ENCODE measurements at places on chromosomes 13 and 19.
A peak's percentile ranks its signal among the peaks of the same experiment; 100 is the strongest.

GRCh38 chr19:19627621-19628500 lies at the start of gene LPAR2:
LPAR2 (minus strand) TSS chr19:19628220; CDS start chr19:19627275, 945 bp downstream.
- DNase-seq, result peak; percentile 87

DNA sequence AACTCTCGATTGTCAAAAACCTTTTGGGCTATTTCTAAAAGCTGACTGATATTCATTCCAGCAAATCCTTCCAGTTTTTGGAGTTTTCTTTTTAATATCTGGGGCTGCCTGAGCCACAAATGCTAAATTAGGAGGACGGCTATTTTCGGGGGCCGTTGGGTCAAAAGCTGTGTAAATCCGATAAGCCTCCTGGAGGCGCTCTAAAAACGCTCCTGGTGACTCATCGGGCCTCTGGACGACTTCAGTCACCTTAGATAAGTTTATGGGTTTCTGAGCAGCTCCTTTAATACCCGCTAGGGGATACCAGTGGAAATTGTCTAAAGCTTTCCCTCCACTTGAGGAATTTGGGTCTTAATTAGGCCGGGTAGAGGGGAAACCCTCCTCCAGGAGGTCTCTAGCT lies 66.4 kb downstream of the ZNF730 start:
- DNase-seq, result no peak

DNA sequence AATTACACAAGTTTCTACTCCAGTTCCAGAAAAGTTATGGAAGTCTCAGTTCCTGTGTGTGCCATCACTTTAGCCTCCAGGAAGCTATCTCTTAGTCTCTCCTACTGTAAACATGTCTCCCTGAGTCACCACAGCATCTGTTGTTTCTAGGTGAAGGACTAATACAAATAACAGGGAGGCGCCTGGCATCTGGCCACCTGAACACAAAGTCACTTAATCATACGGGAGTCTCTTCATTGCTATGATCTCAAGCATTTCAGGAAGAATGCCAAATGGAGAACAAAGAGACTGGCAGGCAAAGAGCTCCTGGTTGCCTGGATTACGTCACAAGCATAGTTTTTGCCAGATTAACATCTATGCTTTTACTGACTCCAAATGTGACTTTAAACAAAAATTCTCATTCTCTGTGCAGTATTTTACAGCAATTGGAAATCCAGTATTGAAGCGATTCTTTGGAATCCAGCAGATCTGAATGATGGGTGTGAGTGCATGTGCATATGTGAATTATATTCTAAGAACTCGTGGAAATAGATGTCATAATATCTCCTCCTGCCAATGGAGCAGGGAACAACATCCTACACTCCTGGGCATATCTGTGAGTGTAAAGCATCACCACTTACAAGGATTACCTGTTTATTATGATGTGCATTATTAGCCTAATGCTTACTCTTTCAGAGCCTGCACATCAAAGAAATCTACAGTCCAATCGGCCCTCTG lies 572.8 kb downstream of the PCDH9 start:
- DNase-seq, result no peak

DNA sequence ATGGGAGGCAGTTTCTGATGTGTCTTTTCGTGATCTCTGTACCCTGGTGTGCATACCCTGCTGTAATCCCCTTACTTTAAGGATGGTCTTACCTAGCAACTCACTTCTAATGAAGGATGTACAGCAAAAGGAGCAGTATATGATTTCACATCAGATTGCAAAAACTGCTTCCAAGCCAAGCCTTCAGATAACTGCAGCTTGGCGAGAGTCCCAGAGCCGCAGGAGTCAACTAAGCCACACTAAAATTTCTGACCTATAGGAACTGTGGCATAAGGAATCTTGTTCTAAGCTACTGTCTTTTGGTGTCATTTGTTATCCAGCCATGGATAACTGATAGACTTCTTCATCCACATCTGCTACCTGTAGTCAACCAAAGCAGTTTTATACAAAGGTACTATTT lies 496.7 kb downstream of the GPC6 start:
- DNase-seq, result no peak

DNA sequence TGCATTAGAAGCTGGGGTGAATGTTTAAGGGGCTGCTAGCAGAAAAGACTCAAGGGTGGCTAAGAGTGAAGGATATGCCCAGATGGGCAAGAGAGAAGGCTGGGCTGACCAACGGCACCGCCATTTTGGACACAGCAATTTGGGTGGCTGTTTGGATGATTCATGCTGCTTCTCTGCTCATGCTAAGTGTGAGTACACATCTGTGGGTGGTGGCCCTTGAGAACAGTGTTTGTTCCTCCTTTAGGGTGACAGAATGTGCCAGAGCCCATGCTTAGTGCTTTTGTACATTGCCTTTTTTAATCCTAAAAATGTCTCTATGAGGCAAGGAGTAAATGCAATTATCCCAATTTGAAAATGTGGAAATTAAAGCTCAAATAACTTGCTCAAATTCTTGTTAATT lies 9.8 kb downstream of the CBY2 start:
- no peak for DNase-seq

GRCh38 chr13:112522578-112522977 lies 65.4 kb downstream of the TUBGCP3 start:
- DNase-seq, result no peak

DNA sequence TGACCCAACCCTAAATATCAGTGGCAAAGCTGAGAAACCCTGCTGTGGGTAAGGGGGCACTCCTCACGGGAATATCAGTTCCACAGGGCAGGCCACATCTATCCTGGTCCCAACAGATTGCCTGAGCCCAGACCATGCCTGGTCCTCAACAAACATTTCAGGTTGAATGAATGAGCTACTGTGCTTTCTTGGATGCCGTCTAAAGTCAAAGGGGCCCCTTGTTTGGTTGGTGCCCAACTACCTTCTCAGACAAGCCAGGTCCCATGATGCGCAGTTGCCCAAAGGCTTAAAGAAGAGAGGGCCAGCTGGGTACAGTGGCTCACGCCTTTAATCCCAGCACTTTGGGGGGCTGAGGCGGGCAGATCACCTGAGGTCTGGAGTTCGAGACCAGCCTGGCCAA lies 2.4 kb downstream of the DPP9 start:
- no peak for DNase-seq

- no peak for DNase-seq
These were observed 26.0 kb upstream of the FBL start for GRCh38 chr19:39871886-39872866.

All from CD4-positive, alpha-beta T cell treated with Interleukin-12 subunit alpha and Interleukin-12 subunit beta, for 1 hour (primary cell).